MV-4-11 (cell line): ENCODE measurements at places on chromosomes 7 and 10.

GRCh38 chr7:497346-497745 is 22.3 kb downstream of the PDGFA start:
- no peak for DNase-seq

GRCh38 chr10:122554131-122555036 is 6.2 kb upstream of the DMBT1 start:
- DNase-seq: no peak

DNA sequence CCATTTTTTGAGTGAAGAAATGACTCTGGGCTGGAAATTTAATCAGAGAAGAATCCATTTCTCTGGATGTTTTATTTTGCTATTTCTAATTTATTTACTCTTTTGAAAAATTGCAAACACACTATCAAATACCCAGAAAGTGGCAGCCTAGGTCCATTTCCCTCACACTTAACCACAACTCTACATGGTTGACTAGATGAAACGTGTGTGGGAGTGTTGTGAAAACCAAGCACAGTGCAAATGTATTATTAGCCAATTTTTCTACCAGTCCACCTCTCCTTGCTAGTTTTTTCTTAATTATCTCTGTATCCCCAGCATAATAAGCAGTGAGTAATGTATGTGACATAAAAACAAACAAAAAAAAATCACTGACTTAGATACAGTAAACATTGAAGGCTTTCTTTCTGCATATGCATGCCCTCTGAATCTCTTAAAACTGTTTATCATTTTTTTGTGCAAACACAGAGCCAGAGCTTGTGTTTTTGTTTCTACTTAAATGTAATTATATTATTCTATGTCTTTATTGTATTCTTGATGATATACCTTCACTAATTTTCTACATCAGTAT is 30.9 kb downstream of the SCIN start:
- no peak for DNase-seq

DNA sequence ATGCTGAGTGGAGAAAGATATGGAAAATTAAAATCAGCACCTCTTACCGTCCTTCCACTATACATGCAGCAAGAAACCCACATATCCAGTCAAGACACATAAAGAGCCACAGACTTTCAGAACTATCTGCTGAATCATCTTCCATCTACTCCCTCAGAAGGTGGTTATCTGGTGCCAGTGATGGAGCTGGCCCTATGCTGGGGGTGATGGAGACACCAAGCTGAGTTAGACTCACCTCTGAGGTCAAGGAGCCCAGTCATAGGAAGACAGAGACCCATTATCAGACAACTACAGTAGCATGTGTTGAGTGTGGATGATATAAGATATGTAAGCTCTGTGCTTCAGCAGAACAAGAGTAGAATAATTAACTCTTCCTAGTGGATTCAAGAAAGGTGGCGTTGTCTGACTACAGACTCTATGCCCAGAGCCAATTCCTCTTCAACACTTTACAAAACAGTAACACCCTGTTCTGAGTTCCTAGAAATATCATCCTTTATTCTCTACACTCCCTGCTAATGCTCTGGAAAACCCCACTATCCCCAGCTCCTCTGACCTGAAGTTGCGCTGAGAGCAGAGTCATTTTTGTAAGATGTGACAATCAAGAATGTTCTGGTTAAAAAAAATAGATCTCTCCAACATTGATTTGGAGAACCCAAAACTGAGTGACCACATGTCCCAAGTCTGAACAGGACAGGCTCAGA is 14.3 kb downstream of the CYP3A5 start:
- no peak for DNase-seq

DNA sequence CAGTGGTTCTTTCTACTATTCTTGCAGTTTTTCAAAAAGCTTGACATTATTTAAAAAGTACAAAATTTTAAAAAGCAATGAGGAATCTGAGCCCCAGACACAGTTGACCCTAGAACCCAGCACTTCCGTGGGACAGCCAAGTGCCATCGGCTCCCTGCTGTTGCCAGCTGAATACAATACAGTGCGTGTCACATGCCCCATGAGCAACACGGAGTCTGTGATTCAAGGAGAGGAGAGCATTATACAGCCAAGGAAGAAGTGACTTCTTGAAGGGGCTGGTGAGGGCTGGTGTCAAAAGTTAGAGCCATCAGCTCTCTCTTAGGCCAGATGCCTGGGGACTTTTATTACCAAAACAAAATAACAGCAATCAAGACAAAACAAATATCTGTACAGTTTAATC is 123.0 kb upstream of the FGFR2 start:
- no peak for DNase-seq

DNA sequence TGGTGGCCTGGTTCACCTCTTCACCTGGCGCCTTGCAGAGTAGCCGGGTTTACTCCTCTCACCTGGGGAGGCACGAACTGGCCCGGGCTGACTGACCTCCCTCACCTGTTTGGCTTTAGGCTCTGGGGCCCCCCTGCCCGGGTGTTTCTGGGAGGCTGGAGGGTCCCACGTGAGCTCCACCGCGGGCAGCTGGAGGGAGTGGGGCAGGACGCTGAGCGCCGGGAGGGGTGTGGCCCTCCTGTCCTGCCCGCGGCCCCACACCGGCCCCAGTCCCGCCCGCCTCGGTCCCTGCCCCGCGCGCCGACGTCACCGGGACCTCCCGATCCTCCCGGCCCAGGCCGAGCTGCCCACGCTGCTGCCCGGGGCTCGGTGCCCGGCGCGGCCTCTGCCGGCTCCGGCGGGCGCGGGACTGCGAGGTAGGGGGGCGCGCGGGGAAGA is at the start of gene AMZ1:
AMZ1 (plus strand) TSS at position 322 of the 438 bp plus-strand sequence. CDS start 12,250 bp downstream, outside the sequence.
- no peak for DNase-seq

DNA sequence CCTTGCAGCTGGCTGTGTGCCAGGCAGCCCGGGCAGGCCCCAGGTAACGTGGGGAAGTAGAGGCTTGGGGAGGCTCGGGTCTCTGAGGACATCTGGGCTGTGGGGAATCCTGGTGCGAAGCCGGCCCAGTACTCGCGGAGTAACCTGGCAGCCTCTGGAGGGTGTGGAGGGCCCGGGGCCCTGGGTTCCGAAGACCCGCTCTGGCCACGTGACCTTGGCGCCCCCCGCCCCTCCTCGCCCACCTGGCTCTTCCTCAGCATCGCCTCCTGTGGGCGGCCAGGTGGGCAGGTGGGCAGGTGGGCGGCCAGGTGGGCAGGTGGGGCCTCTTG is 143.1 kb downstream of the WDR37 start:
- no peak for DNase-seq

GRCh38 chr7:2066251-2066919 is 166.4 kb downstream of the MAD1L1 start:
- no peak for DNase-seq

- DNase-seq: no peak
These were observed at the start of gene CPXM2 for GRCh38 chr10:123891144-123892071. Gene CPXM2, minus strand, starts transcription at chr10:123891807. Its CDS starts 148 bp downstream, at chr10:123891659.

DNA sequence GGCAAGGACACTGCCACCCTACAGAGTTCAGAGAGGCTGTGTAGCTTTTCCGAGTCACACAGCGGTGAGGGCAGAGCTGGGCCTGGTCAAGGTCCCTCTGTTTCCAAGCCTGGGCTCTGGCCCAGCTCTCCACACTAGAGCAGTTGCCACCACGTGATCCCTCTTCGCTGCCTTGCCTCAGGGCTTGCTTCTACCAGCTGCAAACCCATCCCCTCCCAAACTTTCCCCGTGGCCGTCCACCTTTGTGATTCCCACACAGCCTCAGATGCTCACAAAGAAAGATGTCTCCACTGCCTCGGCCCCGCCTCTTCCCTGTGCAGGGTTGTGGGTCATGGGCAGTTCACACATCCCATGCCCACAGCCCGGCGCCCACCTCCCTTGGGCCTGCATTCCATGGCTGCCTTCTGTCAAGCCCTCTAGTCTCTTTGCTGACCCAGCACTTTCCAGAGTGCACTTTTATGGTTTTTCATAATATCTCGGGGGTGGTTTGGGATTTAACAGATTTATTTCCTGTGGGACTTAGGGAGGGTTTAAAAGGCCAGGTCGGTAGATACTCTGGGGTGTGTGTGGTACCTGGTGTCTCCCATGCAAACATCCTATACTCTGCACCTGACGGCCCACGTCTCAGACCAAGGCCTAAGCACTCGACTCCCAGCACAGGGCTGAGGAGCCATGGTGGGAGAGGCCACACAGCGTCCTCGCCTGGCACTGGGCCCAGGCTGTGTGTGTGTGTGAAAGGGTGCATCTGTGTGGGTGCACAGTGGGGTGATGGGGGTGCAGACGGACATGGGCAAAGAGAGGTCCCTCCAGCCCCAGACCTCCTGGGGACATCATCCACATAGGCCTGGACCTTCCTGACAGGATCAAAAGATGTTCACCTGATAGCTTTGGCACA is 59.6 kb downstream of the PKD1L1 start:
- DNase-seq: no peak

- no peak for DNase-seq
These were observed 75.8 kb upstream of the ETV1 start for GRCh38 chr7:14065286-14065685.

GRCh38 chr7:123096434-123096833 is 100.9 kb upstream of the TAS2R16 start:
- DNase-seq: no peak

- DNase-seq: no peak
These were observed 33.1 kb upstream of the TBX20 start for GRCh38 chr7:35286986-35287385.

DNA sequence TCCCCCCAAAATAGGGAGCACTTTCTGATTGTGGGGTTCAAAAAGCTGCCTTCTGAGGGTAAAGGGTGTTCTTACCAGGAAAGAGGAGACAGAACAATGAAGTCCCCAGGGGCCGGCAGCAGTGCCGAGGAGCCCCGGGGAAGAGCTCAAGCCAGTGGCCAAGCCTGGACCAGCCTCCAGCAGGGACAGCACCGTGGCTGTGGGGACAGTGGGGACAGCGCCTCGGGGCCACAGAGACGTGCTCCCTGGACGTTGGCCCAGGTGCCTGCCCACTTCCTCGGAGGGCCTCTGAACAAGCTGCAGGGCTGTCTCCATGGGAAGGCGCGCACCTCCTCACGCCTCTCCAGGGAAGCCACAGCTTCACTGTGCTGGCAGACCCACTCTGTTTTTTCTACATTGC is 312.6 kb downstream of the PTPRN2 start:
- DNase-seq: no peak

GRCh38 chr7:2529161-2530070 is 9.8 kb downstream of the LFNG start:
- peak; percentile 95 for DNase-seq

DNA sequence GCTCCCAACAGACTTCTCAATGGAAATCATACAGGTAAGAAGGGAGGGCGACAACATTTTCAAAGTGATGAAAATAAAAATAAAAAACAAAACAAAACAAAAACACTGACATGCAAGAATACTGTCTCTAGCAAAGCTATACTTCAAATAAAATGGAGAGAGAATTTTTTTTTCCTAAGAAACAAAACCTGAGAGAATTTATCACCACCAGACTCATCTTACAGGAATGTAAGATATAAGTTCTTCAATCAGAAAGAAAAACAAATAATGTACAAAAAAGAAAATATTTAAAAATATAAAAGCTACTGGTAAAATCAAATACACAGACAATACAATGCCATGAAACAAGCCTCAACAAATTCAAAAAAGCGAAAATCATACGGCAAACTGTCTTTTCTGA is 113.2 kb downstream of the NRBF2 start:
- no peak for DNase-seq

DNA sequence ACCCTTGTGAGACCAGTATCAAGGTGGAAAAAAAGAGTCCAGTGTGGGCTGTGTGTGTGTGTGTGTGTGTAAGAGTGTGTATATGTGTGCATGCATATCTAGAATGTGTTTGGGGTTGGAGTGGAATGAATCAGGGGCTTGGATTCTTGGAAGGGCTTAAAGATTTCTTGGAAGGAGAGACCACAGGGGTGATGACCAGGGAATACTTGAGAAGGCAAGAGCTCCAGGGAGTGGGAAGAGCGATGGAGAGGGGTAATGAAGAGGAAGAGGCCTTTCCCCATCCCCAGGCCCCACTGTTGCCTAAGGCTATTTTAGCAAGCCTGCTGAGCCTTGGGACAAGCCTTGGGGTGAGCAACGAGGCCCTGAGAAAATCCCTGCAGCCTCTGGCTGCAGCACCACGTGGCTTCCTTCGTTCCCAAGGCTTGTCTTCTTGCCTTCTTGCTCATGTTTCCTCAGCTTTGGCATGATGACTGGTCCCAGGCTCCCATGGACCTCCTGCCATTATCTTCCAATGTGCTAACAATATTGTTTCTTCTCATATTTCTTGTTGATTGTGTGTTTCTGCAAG is 663.4 kb downstream of the INHBA start:
- DNase-seq: no peak

DNA sequence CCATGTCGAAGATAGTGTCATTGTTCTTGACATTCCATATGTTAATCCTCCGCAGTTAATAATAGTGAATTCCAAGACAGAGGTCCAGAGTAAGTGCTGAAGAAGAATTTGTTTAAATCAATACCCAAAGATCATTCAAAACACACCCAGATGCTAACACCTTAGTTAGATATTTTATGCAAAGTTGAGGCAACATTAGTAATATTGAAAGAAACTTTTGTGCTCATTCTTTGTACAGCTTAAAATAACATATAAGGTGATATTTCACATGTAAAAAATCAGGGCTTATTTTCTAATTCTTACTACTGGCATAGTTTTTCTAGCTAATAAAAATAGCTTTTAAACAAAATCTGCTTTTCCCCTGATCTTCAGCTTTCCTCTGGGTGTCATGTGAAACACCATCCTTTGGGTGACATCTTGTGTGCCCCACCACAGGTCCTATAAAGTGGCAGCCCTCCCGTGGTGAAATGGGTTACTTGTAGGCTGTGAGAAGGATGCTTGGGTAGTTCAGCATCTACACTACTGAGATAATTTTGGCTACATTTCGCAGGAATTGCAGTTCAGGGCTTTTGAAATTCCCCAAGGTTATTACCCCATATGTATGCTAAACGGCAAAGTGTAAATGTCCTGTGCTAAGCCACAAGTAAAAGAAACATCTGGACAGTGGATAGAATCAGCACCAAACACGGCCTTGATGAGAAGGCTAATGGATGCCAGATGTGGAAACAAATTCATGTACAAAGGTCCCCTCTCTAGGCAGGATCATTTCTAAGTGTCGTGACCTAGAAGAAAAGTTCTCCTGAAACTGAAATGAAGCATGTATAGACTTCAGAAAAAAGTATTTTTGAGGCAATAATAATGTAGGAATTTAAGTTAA is 105.4 kb downstream of the GRM3 start:
- DNase-seq: no peak

GRCh38 chr7:116027786-116028185 is 2.8 kb downstream of the TFEC start:
- no peak for DNase-seq

GRCh38 chr7:35263396-35263795 is 9.5 kb upstream of the TBX20 start:
- no peak for DNase-seq

DNA sequence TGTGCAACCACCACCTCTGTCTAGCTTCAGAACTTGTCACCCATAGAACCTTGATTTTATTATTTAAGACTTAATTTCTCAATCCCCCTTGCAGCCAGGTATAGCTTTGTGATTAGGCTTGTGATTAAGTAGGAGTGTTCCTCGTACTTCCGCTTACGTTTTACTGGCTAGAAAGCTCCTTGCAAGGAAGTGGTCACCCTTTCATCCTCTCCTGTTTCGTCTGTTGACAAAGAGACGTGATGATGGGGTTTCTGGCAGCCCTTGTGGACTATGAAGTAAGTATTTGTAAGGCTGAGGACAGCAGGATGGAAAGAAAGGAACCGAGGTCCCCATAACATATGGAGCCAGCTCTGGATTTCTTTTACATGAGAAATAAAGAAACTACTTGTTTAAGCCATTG is 86.5 kb upstream of the KDM7A start:
- peak; percentile 59 for DNase-seq

GRCh38 chr10:5079306-5079830 is 14.8 kb upstream of the AKR1C3 start:
- DNase-seq: no peak

GRCh38 chr7:83410989-83411591 is 237.8 kb downstream of the SEMA3E start:
- DNase-seq: peak; percentile 36

GRCh38 chr7:44607141-44608068 is 978 bp downstream of the OGDH start:
- no peak for DNase-seq
